ENCODE measurements at places on chromosomes 1 and 21.

DNA sequence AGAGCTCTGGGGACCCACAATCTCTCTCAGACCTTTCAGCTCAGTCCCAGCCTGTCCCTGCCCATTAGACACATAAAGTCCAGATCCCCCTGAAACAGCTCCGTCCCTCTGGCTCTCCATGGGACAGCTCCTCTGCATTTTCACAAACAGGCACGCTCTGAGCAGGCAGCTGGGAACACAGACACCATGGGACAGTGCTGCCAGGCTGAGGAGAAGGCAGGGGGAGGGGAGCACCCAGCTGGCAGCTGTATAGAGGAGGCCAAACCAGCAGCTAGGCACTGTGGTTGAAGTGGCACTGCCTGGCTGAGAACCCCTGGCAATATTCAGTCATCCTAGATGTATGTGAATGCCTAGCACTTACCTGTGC lies 2.0 kb downstream of the TMEM63A start:
- peak; percentile 82 for DNase-seq

DNA sequence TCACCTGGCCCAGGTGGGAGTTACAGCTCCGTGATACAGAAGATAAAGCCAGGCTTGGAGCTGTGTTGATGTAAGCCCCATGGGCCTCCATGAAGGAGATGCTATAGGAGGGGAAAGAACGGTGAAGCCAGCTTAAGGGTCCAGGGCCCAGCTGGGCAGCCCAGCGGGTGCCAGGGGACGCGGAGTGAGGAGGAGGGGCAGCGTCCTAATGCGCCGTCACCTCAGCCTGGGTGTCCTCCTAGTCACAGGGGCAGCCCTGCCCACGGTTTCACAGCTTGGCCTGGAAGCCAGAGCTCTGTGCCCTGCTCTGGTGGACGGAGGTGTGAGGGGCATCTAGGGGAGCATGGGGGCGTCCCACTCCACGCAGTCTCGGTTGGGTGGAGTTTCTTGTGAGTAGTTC lies 52.7 kb upstream of the TTC34 start:
- DNase-seq: no peak

- no peak for DNase-seq
Observed at GRCh38 chr1:106027871-106028270, 1028.6 kb upstream of the PRMT6 start.

DNA sequence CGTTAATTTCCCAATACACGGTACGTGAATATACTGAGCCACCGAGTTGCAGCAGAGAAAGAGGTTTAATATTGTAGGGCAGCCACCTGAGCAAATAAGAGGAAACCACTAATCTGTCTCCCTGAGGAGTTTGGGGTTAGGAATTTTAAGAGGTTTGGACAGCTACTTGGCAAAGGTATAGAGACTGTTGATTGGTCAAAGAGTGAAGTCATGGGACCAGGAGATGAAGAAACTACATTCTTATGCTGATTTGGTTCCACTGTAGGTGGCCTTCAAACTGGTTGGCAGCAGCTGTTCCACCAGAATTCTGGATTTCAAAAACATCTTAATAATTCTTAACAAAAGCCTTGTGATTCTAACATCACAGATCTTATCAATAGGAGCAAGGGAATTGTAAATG lies 485.4 kb upstream of the PRMT6 start:
- DNase-seq: no peak

GRCh38 chr1:196660852-196661251 lies 9.0 kb downstream of the CFH start:
- no peak for DNase-seq

GRCh38 chr1:39900662-39901463 lies 854 bp downstream of the MYCL start:
- DNase-seq: no peak

DNA sequence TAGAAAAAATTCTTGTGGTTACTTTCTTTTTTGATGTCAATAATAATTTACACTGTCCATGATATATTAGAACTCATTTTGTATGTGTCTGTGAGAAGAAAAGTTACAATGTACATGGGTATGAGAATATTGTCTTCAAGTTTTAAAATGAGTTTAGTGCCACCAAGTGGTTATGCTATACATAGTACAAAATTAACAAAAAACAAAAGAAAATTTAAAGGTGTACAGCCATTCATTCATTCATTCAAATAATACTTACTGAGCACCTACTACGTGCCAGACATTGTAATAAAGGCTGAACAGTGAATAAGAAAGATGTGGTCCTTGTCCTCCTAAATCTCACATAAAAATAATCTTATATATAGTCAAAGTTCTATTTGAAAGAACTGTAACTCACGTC lies 27.7 kb downstream of the UCHL5 start:
- DNase-seq: no peak

GRCh38 chr1:22121421-22121911 lies 21.4 kb downstream of the WNT4 start:
- no peak for DNase-seq

GRCh38 chr1:228148196-228148861 lies 1.4 kb upstream of the GJC2 start:
- no peak for DNase-seq

GRCh38 chr1:205376739-205377138 lies 20.0 kb upstream of the KLHDC8A start:
- no peak for DNase-seq

DNA sequence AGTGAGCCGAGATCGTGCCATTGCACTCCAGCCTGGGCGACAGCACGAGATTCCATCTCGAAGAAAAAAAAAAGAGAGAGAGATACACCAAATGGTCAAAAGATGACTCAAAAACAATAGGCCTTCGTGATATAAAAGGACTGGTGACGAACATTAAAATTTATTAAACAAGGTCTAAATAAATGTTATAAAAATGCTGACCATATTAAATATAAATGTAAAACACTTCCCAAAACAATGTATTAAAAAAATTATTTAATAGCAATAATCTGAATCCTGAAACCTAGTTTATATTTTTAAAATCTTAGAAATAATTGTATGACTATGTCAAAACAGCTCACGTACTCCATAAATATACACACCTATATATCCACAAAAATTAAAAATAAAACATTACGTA lies 247.6 kb downstream of the SETD4 start:
- no peak for DNase-seq

GRCh38 chr1:172960454-172961208 lies 90.1 kb downstream of the TNFSF18 start:
- no peak for DNase-seq

- DNase-seq: no peak
Observed at GRCh38 chr1:156497743-156498431, 2.7 kb downstream of the MEF2D start.

DNA sequence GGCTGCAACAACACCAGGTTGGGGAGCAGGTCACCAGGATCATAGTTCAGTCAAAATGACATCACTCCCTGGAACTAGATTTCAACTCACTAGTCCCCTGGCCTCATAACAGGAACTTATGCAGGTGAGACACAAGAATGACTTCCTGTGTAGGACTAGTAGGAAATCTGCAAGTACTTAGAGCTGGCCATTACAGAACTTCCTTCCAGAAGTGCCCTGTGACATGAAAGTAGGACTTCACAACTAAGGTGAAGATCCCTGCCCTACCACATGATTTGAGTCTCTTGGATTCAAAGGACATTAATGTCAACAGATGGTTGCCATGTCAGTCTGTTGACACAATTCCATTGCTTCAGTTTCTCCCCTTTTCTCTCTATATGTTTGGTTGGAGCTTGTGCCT lies 223.1 kb downstream of the RPS6KC1 start:
- no peak for DNase-seq
